ENCODE measurements at places on chromosomes 3 and 15.

DNA sequence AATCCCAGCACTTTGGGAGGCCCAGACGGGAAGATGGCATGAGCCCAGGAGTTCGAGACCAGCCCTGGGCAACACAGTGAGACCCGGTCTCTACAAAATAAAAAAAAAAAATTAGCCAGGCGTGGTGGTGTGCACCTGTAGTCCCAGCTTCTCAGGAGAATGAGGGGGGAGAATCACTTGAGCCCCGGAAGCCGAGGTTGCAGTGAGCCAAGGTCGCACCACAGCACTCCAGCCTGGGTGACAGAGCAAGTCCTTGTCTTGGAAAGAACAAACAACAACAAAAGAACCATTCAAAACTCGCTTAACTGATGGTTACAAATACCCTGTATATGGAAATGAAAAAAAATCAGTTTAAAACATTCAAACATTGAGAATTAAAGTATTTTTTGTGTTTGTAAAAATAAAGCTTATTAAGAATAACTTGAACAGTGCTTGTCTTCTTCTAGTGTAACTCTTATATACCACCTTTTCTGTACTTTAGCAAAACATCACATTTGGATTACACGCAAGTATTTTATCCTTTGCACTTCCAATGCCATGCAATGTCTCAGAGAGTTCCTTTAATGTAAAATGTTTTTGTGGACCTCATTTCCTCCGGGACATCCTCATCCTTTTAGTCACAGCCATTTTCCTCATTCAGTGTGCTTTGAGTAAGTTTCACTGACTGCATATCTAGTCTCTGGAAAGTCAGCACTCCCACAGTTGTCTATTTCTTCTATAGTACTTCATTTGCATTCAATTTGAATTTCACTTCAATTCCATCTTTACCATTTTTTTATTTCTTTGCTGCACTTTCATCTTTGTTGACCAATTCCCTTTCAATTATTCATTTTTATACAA, 113.0 kb upstream of the GOLGA8J start:
- H3K4me3 ChIP-seq, result no peak overlapping the region
- DNase-seq, result no peak
- H3K36me3 ChIP-seq, result no peaks in the 10 kb centered on the region
- no peak overlapping the region for H3K27ac ChIP-seq
- H3K27me3 ChIP-seq, result peaks cover 36% of the 10 kb centered on the region
- H3K4me1 ChIP-seq, result no peaks in the 10 kb centered on the region

GRCh38 chr15:74406992-74407705, 26.6 kb downstream of the SEMA7A start:
- DNase-seq, result no peak
- no peak overlapping the region for H3K27ac ChIP-seq
- no peaks in the 10 kb centered on the region for H3K36me3 ChIP-seq
- H3K4me1 ChIP-seq, result no peaks in the 10 kb centered on the region
- H3K4me3 ChIP-seq, result no peak overlapping the region
- H3K27me3 ChIP-seq, result no peaks in the 10 kb centered on the region

DNA sequence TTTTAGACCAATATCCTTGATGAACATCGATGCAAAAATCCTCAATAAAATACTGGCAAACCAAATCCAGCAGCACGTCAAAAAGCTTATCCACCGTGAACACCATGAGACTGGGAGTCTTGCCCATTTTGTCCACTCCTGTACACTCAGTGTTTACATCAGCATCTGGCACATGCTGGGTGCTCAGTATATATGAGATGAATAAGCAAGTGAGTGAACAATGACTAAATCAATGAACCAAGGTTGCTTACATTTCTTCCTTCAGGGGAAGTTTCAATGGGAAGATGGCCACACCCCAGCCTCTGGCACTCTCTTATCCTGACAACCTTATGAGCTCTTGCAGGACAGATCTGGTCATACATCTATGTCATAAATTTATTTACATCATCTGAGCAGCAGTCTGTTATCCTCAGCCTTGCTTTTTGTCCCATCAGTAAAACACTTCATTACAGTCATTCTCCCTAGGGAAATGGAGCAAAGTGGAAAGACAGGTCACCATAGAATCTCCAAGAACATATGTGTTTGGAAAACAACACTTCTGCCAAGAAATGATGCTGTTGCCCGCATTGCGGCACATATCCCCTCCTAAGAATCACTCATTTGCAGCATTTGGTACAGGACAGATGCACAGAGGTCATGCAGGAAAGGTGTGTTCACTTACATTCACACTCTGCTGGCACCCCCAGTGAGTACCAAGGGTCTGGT, 171.8 kb upstream of the EIF1B start:
- H3K27me3 ChIP-seq, result no peaks in the 10 kb centered on the region
- H3K4me1 ChIP-seq, result no peaks in the 10 kb centered on the region
- DNase-seq, result no peak
- no peak overlapping the region for H3K4me3 ChIP-seq

DNA sequence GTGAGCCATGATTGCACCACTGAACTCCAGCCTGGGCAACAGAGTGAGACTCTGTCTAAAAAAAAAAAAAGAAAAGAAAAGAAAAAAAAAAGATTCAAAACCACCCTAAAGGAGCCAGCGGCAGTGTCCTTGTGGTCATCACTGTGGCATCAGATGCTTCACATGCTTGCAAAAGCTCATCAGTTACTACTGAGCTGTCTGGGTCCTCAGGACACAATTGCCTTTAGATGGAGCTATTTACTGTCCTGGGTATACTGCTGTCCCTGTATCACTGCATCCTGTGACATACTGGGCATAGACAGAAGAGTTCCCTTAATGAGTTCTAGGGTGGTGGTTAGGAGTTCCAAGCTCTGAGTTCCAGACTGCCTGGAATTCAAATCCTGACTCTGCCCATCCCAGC, 85.8 kb downstream of the LINGO1 start:
- no peaks in the 10 kb centered on the region for H3K4me1 ChIP-seq
- no peaks in the 10 kb centered on the region for H3K36me3 ChIP-seq
- DNase-seq, result no peak
- no peaks in the 10 kb centered on the region for H3K27me3 ChIP-seq
- no peak overlapping the region for H3K27ac ChIP-seq

DNA sequence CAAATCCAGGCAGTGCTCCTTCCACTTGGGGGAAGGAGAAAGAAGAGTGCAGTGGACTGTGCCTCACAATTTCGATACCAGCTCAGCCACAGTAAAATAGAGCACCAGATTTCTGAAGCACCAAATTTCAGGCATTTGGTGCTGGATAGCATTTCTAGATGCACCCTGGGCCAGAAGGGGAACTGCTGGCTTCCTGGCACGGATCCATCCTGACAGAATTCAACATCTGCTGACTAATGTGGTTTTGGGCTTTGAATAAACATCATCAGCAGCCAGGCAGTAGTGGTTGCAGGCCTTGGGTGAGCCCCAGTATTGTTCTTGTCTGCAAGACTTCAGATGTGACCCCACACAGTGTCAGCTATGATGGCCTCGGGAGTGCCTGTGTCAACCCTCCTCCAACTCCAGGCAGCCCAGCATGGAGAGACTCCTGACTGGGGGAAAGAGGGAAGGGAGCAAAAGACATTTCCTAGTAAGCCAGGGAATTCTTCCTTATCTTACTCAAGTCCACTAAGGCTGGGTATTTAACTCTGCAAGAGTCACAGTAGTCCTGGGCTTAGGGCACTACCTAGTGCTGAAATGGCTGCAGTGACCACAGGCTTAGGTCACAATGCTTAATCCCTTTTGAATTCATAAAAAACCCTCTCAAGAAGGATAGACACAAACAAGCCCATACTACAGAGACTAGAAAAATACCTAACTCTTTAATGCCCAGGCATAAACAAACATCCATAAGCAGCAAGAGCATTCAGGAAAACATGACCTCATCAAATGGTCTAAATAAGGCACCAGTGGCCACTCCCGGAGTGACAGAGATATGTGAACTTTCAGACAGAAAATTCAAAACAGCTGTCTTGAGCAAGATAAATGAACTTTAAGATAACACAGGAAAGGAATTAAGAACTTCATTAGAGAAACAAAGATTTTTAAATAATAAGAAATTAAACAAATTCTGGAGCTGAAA, 74.7 kb downstream of the SPATA16 start:
- H3K27ac ChIP-seq, result no peak overlapping the region
- DNase-seq, result no peak
- H3K4me1 ChIP-seq, result no peaks in the 10 kb centered on the region
- H3K36me3 ChIP-seq, result no peaks in the 10 kb centered on the region

DNA sequence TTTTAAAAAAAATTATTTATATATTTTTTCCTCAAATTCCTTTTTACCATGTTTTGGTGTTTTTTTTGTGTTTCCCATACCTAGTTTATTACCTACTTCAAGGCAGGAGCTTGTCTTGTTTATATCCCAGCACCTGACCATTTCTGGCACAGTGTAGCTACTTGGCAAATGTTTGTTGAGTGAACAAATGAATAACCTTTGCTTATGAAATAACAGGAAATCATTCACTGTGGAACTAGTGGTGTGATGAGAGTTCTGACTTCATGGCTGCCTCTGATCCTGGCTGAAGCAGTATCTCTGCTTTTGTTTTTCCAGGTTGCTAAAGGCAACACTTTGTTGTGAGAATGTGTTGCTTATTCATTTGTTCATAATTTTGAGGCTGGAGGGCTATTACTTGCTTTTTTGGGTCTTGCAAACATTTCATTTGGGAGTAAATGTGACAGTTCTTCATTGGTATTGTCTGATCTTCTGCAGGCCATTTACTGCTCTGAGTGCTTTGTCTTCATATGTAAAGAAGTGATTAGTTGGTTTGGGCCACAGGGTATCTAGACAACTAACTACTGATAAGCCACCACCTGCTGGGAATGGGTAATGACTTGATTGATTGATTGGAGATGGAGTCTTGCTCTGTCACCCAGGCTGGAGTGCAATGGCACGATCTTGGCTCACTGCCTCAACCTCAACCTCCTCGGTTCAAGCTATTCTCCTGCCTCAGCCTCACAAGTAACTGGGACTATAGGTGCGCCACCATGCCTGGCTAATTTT, 5.7 kb downstream of the RAD54L2 start:
- H3K36me3 ChIP-seq, result no peaks in the 10 kb centered on the region
- no peak for DNase-seq
- no peaks in the 10 kb centered on the region for H3K4me1 ChIP-seq
- H3K27me3 ChIP-seq, result no peaks in the 10 kb centered on the region
- H3K4me3 ChIP-seq, result no peak overlapping the region

GRCh38 chr15:34470892-34471291, 33.3 kb upstream of the GOLGA8A start:
- no peak overlapping the region for H3K27ac ChIP-seq
- H3K27me3 ChIP-seq, result no peaks in the 10 kb centered on the region
- DNase-seq, result no peak
- H3K4me3 ChIP-seq, result no peak overlapping the region

- H3K27me3 ChIP-seq, result no peaks in the 10 kb centered on the region
- no peak overlapping the region for H3K27ac ChIP-seq
- H3K4me3 ChIP-seq, result no peak overlapping the region
- no peak for DNase-seq
- H3K36me3 ChIP-seq, result no peaks in the 10 kb centered on the region
Measured at GRCh38 chr3:181757694-181758306, 46.1 kb downstream of the SOX2 start.

- no peaks in the 10 kb centered on the region for H3K36me3 ChIP-seq
- H3K4me1 ChIP-seq, result no peaks in the 10 kb centered on the region
- no peak overlapping the region for H3K27ac ChIP-seq
- H3K27me3 ChIP-seq, result no peaks in the 10 kb centered on the region
Measured at GRCh38 chr3:67977762-67978161, 323.4 kb upstream of the SUCLG2 start.

- H3K4me3 ChIP-seq, result no peak overlapping the region
- no peaks in the 10 kb centered on the region for H3K4me1 ChIP-seq
- DNase-seq, result no peak
- H3K36me3 ChIP-seq, result no peaks in the 10 kb centered on the region
- H3K27me3 ChIP-seq, result no peaks in the 10 kb centered on the region
- no peak overlapping the region for H3K27ac ChIP-seq
Measured at GRCh38 chr3:67302489-67302888, 304.4 kb downstream of the KBTBD8 start.

Measured in breast epithelium (tissue), 4 donors.